NCI-H510A treated with DMSO at 0.1 percent for 48 hours (cell line): ENCODE measurements at places on chromosomes 4 and X.

DNA sequence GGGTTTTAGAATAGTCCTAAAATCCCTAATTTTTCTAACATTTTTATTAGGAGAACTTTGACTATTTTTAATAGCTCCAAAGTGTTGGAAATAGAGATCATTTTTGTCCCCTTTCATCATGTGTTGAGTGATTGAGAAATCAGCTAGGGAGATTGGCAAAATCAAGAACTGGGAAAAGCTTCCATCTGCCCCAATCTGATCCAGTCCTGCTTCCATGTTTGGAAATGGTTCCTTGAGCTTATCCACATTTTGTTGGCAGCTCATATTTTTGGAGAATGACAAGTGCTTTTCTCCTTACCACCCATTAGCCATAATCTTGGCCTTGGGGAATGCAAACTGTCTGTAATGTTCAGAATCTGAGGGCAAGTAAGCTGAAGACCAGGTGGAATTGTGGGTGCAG lies 73.9 kb downstream of the SYNPO2 start:
- DNase-seq = no peak

DNA sequence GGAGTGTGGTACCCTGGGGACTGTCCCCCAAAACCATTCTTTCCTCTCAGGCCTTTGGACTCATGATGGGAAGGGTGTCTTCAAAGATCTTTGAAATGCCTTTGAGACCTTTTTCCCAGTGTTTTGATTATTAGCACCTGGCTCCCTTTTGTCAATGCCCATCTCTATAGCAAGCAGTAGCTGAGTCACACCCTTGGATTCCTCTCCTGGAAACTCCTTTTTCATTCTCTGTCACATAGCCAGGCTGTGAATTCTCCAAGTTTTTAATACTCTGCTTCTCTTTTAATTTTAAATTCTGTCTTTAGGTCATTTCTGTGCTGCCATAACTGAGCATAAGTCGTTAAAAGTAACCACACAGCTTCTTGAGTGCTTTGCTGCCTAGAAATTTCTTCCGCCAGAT lies 29.7 kb downstream of the IL21 start:
- DNase-seq = no peak

GRCh38 chr4:57125996-57126395 lies 15.8 kb upstream of the IGFBP7 start:
- DNase-seq = no peak

DNA sequence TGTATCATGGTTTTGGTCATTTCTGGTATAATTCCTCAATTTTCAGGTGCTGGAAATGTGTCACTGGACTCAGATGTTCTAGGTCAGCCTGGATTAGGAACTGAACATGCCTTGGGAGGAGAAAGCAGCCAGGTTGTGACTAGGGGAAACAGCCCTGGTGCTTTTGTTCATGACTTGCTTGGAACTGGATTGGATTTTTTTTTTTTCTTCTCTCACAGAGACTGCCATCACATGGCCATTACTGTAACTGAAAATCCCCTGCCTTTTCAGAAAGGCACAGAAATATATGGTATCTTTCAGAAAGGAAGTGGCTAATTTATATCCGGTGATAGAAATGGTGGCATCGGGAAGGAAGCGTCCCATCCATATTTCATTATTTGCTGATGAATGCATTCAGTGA lies 34.6 kb downstream of the SEPTIN11 start:
- no peak for DNase-seq

DNA sequence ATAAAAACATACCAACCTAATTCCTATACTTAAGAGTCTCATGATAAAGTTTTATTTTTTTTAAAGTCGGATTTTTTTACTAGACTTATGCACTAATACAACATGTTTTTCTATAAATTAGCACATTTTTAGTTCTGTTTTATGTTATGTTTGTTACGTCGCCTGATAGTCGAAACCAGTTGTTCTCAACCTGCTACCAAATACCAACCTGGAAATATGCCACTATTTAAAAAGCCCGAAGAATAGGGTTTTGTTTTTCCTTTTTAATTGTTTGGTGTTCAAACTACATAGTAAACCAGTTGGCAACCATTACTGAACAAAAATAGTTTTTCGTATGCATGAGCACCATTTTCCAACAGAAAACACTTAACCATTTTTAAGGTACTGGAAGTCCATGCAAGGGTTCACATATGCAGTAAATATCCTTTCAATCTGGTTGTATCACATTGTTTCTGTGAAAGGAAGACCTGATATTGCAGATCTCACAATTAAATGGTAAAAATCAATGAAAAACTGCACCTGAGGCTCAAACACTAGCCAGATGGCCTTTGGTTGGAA lies 1.4 kb downstream of the WDFY3 start:
- DNase-seq = peak; percentile 37

DNA sequence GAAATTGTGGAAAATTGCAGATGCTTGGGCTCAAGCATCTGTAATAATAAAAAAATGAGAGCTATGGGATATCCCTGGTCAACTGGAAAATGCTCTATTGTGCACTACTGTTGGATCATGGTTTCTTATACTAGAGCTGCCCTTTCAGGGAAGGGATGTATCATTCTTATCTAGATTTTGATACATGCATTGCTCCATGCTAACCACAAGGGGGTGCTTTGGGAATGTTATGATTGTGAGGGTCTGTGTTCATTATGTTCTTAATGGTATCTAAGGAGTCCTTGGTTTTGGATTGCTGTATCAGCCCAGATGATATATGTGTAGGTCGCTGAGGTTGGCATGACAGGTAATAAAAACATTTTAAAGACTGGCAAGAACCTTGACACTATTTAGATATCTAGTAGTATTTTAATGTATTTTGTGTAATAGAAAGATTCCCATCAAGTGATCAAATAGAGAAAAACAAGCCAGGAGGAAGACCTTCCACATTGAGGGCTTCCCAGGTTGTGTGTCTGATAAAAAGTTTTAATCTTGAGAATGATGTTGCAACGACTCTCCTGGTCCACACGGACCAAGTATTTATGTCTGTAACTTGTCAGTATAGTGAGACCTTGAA lies 49.2 kb upstream of the TLR2 start:
- peak; percentile 7 for DNase-seq

- DNase-seq = no peak
These were observed 272.9 kb upstream of the KLF3 start for GRCh38 chr4:38390969-38391545.

- no peak for DNase-seq
These were observed 16.4 kb downstream of the HAND2 start for GRCh38 chr4:173513651-173514050.

GRCh38 chr4:139532947-139533346 lies 23.1 kb downstream of the SETD7 start:
- peak; percentile 41 for DNase-seq

DNA sequence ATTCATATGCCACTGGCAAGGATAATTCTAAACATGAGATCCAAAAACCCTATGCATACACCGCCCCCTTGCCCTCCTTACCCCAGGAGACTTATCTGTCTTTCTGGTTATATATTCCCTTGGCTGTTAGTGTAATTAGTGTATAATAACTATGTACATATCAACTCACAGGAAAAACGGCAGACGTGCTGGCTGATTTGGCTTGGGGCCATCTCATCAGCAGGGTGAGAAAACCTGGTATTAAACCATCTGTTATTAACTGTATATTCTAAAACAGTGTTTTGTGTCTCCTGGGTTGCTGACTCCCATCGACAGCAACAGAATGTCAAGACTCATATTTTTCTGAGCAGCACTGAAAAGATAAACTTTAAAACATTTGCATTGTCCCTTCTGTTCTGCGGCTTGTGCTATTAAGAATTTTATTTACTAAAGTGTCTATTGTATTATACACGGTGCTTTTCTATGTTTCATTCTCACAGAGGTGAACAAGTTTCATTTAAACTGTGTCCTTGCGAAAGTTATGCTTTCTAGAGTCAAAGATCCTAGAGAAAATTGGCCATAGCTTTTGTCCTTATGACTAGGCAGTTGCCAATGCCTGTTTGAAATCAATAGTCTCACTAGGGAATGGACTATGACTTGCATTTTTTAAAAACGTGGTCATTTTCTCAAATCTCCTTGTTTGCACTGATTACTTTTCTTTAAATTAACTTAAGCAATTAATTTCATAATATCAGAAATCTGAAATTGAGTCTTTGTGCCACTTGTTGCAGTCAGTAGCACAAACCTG lies 211.5 kb upstream of the MID1 start:
- no peak for DNase-seq

GRCh38 chr4:104491481-104492182 lies 3.1 kb downstream of the CXXC4 start:
- no peak for DNase-seq

GRCh38 chr4:92182736-92183407 lies 120.9 kb upstream of the GRID2 start:
- DNase-seq = no peak

DNA sequence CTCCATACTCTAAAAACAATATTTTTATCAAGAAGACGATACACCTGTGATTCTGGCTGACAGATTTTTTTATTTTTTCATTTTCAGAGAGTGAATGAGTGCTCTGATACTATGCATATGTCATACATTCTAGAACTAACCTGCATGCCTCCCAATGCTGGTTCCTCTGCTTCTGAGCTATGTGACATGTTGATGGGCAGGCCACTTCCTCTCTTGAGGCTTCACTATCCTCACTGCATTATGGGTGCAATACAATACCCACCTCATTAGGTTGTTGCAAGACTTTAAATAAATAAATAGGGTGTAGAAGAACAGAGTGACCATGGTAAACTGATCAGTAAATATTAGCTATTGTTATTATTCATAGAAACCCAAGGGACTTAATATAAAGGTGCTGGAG lies 408.3 kb downstream of the HNRNPD start:
- no peak for DNase-seq

DNA sequence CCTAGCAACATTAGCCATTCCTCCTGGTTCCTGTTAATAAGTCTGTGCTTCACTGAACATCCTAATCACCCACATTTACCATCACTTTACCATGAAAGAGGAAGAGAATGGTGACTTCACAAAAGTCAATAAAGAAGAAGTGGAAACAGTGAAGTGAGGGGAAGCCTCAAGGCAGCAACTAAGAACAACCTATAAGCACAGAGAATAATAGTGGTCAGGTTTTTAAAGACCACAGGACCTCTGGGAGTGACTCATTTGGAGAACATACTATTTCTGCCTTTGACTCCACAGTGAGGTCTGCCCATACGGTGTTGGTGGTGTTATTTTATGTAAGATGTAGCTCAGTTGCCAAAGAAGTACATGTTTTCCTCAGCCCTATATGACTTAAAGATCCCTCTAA lies 86.0 kb upstream of the TET2 start:
- no peak for DNase-seq

GRCh38 chrX:115018040-115018647 lies 728 bp upstream of the IL13RA2 start:
- DNase-seq = no peak

DNA sequence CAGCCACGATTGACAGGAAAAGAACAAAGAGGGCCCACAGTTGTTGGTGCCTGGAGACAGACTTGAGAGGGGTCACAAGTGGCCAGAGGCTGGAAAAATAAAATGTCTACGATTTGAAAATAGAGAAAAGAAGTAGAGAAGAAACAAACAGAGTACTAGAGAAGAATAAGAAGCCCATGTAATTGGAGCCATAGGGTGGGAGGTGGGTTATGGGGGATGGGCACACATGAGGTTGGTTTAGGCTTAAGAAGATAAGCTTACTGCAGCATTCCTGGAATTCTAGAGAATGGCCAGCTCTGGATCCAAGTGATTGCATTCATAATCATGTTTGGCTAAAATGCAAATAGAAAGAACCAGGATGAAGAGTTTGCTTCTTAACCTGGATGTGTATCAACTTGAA lies 210.7 kb downstream of the MAML3 start:
- no peak for DNase-seq

- DNase-seq = no peak
These were observed 12.3 kb downstream of the SCARB2 start for GRCh38 chr4:76201276-76201675.

DNA sequence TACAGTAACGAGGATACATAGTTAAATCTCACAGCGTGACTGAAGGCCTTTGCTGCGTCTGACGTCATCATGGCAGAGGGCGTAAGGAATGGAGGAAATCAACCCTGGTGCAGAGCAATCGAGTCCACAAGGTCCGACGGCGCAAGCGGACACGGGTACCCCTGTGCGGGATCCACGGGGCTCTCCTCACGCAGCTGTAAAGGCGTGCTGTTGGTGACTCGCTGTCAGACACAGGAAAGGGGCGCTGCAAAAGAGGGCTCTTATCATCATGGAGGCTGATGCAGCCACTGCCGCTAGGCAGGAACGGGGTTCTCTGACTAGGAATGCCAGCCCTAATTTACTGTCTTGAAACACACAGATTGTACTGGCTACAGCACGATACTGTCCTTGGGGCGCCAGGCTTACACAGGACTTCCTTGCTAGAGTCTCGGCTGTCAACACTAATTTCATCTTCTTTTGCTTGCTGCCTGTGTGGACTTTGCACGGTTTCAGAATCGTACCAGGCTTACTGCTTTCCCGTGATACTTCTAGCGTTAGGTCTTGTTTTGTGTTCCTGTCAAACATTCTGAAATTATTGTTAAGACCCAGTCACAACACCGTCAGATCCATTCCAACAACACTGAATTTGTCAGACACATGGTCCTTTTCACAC lies 13.6 kb downstream of the RNF212 start:
- DNase-seq = no peak

DNA sequence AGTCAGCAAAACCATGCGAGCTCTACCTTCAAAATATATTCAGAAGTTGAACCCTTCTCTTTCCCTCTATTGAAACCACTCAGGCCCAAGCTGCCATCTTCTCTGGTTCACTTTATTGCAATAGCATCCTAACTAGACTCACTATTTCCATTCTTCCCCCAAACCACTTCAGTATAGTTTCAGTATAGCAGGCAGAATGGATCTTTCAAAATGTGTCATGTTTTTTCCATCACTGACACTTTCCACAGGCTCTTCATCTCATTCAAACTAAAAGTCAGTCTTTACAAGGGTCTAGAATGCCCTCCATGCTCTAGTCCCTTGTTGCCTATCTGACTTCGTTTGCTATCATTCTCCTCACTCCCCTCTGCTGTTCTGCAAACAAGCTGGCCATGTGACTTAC lies 274.4 kb downstream of the IDS start:
- no peak for DNase-seq

- peak; percentile 52 for DNase-seq
These were observed 12.1 kb upstream of the CLCN5 start for GRCh38 chrX:49910344-49910743.

DNA sequence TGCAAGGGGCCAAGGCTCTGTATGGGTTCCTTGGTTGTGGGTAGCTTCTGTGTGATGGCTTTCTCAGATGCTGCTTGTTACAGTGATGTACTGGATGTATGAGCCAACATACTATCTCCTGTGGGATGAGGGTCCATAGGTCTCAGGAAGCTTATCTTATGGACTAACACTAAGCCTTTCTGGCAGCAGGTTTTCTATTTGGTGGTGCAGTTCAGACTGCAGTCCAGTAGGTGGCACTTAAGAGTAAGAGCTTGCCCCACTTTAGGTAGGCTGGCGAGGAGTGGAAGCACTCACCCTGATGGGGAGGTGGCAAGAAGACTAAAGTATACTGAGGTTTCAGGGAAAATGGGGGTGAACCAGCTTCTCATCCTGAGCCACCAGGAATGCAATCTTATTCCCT lies 306.7 kb upstream of the MAOA start:
- DNase-seq = peak; percentile 40

GRCh38 chrX:8341814-8342590 lies 122.6 kb upstream of the VCX3B start:
- DNase-seq = no peak

GRCh38 chrX:80354966-80355465 lies 65.2 kb upstream of the TENT5D start:
- peak; percentile 86 for DNase-seq
